ENCODE measurements at places on chromosomes 16 and 17.
A peak's percentile ranks its signal among the peaks of the same experiment; 100 is the strongest.

DNA sequence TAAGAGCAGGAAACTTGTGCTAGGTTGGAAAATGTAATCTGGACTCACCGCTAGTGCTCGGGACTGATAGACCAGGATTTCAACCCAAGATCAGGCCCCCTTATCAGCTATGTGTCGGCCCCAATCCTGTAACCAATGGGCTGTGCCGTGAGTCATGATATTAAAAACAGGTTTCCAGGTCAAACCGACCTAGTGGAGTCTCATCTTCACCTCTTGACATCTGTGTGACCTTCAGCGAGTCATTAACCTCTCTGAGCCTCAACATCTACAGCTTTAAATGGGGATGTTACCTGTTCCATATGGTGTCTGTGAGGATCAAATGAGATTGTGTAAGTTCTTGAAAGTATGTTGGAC lies 512 bp downstream of the PMM2 start:
- DNase-seq, result no peak

DNA sequence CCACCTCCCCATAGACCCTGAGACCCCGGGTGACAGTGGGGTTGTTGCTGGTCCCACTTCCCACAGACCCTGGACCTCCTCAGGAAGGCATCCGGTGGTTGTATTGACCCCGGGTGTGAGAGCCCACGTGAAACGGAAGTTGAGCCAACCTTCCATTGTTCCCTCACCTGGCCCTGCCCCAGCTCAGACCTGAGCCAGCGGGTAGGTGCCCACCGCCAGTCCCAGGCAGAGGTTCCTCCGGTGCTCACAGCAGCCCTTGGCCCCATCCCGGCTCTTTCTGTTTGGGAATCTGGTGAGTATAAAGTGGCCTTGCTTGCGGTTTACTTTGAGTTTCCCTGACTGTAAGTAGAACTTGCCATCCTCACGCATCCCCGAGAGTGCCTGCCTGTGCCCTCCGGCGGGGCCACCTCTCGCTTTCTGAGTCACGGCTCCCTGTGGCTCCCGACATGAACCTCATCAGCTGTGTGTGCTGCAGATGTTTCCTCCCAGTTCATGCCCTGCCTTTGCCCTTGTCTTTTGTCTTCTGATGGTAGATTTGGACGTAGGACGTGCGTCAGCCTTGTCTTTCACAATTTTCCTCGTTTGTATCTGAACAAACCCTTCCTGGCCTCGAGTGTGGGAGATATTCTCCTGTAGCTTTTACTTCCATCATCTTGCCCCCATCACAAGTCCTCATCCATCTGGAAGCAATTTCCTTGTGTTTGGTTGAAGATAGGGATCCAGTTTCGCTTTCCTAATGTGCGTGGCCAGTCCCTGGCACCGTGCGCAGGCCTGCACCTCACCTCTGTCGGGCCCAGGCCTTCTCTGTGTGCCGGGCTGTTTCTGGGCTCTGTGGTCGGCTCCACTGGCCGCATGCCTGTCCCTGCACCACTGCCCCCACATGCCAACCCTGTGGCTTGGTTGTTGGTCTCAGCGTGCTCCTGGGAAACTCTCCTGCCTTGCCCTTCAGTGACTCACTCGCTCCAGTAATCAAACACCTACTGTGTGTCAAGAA lies 76.0 kb downstream of the METRNL start:
- peak; percentile 90 for DNase-seq

DNA sequence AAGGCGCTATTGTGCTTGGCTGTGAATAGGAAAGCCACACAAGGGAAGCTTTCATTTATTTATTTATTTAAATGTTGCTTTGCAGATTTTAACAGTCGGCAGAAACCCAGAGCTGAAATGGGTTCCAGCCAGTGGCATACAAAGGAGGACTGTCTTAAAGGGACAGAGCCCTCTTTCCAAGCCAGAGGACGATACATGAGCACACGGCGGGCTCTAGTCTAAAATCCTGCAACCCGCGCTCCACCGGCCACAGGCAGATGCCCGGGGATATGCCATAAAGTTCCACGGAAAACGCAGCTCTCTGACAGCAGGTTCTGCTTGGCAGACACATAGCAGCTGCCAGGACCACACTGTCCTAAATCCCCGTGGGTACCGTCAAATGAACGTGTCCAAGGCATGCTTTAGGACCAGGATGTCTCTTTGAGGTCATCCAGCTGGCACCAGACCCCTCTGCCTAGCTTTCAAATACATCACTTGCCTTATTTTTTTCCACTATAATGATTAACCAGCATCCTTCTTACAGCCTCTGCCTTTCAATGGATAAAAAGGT lies 64.6 kb downstream of the CYTH1 start:
- no peak for DNase-seq

GRCh38 chr17:9105068-9105868 lies 84.0 kb downstream of the NTN1 start:
- no peak for DNase-seq

DNA sequence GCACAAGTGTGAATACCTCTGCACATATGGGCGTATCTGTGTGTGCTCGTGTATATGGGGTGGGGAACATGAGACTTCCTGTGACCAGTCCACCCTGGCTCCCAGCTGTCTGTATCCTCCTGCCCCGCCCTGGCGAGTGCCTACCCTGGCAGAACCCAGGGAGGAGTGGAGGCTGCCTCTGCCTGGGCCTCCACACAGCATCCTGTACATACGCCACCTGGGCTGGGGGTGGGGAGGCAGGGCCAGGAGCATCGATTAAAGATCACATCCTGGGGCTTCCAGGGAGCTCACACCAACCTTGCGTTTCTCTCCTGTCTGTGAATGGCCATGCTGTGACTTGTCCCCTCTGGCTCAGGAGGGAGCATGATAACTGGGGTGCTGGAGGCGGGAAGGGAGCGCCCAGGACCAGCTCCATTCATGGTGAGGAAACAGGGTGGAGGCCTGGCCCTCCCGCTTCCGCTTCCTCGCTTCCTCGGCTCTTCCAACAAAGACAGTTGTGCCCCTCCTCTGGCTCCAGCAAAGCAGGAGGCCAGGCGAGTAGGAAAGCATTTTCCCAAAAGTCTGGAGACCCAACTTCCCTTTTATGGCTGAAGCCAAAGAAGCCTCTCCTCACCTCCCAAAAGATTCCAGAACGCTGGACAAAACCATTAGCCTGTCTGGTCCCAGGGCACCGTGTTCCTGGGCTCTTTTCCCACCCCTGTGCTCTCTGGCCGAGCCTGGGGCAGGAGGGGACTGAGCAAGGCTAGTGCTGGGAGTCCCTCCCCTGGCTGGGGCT lies 22.9 kb downstream of the ADAM11 start:
- DNase-seq, result no peak

DNA sequence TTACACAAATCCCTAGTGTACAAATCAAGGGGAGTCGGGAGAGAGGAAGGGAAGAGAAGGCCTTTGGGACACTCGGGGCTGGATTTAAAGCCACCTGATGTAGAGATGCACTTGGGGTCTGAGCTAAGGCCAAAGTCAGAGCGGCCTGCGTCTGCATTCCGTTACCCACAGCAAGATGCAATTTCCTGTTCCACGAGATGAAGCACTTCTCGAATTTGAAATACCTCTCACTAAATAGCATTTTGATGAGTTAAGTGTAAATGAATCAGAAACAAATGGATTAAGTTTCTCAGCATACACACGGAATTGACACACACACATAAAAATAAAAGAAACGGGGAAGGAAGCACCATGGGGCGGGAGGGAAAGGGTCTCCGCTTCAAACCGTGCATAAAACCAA lies 386.0 kb downstream of the SOX9 start:
- DNase-seq, result no peak

GRCh38 chr17:21132428-21132827 lies 5.7 kb downstream of the DHRS7B start:
- no peak for DNase-seq

DNA sequence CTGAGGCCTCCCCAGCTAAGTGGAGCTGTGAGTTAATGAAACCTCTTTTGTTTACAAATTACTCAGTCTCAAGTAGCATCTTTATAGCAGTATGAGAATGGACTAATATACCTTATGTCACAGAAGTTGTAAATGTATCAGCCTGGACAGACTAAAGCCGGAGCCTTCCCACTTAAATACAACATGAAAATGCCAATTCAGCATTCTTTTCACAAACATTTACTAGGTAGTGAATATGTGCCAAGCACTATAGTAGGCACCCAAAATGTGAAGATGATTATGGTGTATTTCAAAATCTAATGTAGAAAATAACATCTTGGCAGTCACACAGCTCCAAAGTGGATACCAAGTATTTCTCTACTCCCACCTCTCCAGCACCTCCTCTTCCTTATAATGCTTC lies 693.0 kb downstream of the KCNJ2 start:
- DNase-seq, result no peak

GRCh38 chr16:13554005-13554404 lies 365.9 kb upstream of the ERCC4 start:
- DNase-seq, result no peak

GRCh38 chr16:85079785-85080570 lies 32.3 kb downstream of the CIBAR2 start:
- no peak for DNase-seq

- DNase-seq, result no peak
These were observed 64.4 kb downstream of the EFCAB5 start for GRCh38 chr17:30005709-30006320.

- DNase-seq, result no peak
These were observed 35.8 kb downstream of the SRCIN1 start for GRCh38 chr17:38569701-38570512.

GRCh38 chr17:76092526-76093413 lies 10.8 kb downstream of the EXOC7 start:
- DNase-seq, result peak; percentile 82

GRCh38 chr17:7383742-7384488 lies 3.0 kb downstream of the TNK1 start:
- no peak for DNase-seq

- no peak for DNase-seq
These were observed 208.2 kb upstream of the MYOCD start for GRCh38 chr17:12457493-12457892.

DNA sequence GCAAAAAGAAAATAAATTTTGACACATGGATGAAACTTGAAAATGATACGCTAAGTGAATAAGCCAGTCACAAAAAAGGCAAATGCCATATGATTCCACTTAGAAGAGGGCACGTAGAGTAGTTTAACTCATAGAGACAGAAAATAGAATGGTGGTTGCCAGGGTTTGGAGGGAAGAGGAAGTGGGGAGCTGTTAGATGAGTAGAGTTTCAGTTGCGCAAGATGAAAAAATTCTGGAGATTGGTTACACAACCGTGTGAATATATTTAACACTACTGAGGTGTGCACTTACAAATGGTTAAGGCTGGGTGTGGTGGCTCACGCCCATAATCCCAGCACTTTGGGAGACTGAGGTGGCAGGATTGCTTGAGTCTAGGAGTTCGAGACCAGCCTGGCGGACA lies 93.4 kb upstream of the TMEM132E start:
- no peak for DNase-seq
